Cerebellar cortex (tissue), 1 donor: ENCODE measurements at places on chromosomes 2 and 18.

- no peak for DNase-seq
Measured at GRCh38 chr2:170467568-170468422, 247.3 kb upstream of the SP5 start.

- no peak for DNase-seq
Measured at GRCh38 chr18:6021306-6022073, 126.2 kb upstream of the TMEM200C start.

GRCh38 chr2:63035169-63035568 lies 15.5 kb upstream of the OTX1 start:
- DNase-seq: no peak

DNA sequence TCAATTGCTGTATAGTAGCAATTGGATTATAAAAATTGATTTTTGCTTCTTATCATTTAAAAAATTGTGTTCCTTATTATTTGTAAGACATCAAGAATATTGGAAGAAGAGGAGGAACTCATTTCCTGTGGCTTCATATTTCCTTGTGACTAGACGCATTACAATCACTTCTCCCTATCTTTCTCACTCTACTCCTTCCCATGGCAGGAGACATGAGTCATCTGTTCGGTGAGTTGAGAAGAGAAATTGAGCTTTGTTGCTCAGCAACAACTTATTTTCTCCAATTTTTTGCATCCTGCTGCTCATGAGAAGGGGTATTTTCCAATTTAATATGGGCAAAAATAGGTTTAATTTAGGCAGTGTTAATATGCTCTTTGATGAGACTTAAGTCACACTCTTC lies 1783.9 kb downstream of the SUCLG1 start:
- DNase-seq: no peak

GRCh38 chr18:3692113-3692621 lies 242.2 kb downstream of the TGIF1 start:
- DNase-seq: peak; percentile 96

GRCh38 chr2:184780944-184781343 lies 182.6 kb downstream of the ZNF804A start:
- DNase-seq: no peak
